ENCODE measurements at places on chromosomes 7 and 10. TPM values are rescaled to one million over a fixed set of nuclear protein-coding genes. Genes with fewer than 3 reads are reported as not detected.

SLC18A3 gene
- total RNA-seq: 0.09 TPM

DNA sequence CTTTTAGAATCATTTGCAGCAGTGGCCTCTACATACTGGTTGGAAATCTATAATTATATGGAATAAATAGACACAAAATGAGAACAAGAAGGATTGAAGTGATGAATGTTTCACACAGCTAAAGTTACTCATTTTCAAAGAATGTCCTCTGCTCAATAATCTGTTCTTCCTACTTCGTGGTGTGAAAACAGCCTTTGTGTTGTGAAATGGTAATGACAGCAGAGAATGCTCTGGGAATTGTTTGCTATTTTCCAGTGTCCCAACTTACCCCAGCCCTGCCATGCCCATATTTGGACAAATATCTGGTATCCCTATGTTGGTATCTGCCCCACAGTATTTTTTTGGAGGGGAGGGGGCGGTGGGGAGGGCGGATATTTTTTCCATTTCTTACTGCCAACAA lies 130.4 kb downstream of the GLI3 start:
- no peaks in the 10 kb centered on the region for H3K27me3 ChIP-seq
- no peak overlapping the region for H3K4me3 ChIP-seq
- no peak overlapping the region for H3K27ac ChIP-seq
- peaks cover 8% of the 10 kb centered on the region for H3K36me3 ChIP-seq
- DNase-seq: no peak

DNA sequence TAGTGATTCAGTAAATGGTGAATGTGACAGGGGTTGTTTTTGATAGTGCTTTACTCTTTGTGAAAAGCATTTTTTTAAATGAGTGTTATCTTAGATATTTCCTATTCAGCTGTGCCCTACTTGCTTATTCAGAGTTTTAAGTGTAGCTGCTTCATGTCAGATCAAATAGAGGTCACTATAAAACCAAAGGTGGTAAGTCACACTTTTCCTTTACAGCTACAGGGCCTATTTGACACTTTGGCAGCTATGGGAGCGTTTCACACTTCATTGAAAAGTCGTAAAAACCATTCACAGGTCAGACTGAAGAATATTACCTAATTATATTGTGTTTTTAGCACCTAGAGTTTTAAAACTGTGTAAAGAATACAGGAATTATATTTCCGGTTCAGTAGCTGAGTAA lies 67.3 kb downstream of the ANKIB1 start:
- H3K36me3 ChIP-seq: no peaks in the 10 kb centered on the region
- no peak overlapping the region for H3K27ac ChIP-seq
- no peak for DNase-seq
- H3K4me3 ChIP-seq: no peak overlapping the region
- no peaks in the 10 kb centered on the region for H3K4me1 ChIP-seq

DNA sequence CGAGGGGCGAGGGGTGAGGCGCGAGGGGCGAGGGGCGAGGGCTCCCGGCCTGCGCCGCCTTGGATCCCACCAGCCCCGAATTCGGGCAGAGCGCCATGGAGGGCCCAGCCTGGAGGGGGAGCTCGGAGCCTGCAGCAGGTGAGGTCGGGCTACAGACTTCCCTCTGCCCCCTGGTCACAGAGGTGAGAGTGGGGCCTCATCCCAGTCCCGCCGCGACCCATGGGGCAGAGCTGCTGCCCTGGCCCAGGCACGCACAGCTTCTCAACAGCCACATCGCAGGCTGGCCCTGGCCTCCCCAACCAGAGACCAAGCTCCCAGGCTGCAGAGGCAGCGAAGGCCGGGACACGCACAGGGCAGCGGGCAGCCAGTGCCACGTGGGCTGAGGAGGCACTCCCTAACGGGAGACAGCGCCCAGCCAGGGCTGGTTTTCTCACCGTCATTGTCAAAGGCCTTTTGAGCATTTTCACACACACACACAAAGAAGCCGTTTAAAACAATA lies 191.8 kb downstream of the PTPRN2 start:
- H3K27ac ChIP-seq: no peak overlapping the region
- H3K4me1 ChIP-seq: peaks cover 34% of the 10 kb centered on the region

DNA sequence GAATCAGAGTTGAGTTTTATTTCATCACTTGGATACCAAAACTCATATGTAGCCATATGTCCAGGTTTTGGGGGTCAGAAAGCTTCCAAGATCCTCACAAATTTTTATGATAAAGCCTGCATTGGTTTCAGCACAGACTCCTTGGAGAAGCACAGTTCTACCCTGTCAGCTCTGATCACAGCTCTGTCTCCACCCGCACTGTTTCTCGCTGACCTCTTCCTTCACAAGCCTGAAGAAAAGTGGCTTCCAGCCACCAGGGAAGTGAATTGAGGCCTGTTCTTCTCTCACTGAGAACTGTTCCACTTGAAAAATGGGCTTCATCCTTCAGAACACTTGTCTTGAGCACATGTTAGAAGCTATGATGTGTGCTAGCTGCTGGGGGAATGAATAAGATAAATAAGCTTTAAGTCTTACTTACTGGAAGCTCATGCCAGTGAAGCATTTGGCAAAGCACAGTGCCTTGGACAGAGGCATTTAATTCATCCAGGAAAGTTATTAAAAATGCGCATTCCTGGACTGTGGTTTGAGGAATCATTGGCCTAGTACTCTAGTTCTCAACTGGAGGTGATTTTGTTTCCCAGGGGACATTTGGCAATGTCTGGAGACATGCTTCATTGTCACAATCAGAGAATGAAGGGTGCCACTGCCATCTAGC lies 133.6 kb downstream of the BMPER start:
- no peak overlapping the region for H3K4me3 ChIP-seq
- H3K4me1 ChIP-seq: peaks cover 27% of the 10 kb centered on the region
- no peaks in the 10 kb centered on the region for H3K36me3 ChIP-seq
- no peak overlapping the region for H3K27ac ChIP-seq

DOCK1 gene
- 55.8 TPM for total RNA-seq

- H3K4me1 ChIP-seq: peaks cover 1% of the 10 kb centered on the region
- no peaks in the 10 kb centered on the region for H3K36me3 ChIP-seq
- no peak overlapping the region for H3K4me3 ChIP-seq
- peak; percentile 60 for DNase-seq
- H3K27ac ChIP-seq: no peak overlapping the region
These were observed 135.0 kb downstream of the ACTR3B start for GRCh38 chr7:152894295-152895170.
